HepG2 (cell line): ENCODE measurements at places on chromosomes 1 and 21. TPM values are rescaled to one million over a fixed set of nuclear protein-coding genes. Genes with fewer than 3 reads are reported as not detected.

- DNase-seq: no peak
Observed at GRCh38 chr1:236016083-236016482, 48.8 kb downstream of the NID1 start.

ASCL5 gene
- total RNA-seq: not detected in 2 replicates

MROH9 gene
- not detected in 2 replicates for total RNA-seq

CAPZA1 gene
- 117 and 210 TPM in 2 replicates for total RNA-seq
